ENCODE measurements at places on chromosomes 13 and 19. TPM values are rescaled to one million over a fixed set of nuclear protein-coding genes. Genes with fewer than 3 reads are reported as not detected.

GRCh38 chr19:1069009-1069779, 2.2 kb downstream of the ARHGAP45 start:
- no peak for DNase-seq

DNA sequence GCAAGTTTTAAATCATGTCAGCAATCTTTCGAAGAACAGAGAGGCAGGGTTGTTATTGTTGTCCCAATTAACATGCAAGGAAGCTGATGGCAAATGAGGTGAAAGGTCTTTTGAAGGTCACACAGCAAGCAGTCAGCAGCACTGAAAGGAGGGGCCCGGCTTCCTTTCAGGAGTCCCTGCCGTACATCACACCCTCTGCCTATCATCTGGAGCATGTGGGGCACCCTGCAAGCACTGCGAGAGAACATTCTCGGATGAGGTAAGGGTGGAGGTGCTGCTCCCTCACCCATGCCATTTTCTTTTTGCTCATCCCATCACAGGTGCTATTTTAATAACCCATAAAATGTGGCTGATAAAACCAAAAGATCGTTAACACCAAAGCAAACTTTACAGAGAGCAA, 111.2 kb downstream of the ENOX1 start:
- no peak for DNase-seq

DNA sequence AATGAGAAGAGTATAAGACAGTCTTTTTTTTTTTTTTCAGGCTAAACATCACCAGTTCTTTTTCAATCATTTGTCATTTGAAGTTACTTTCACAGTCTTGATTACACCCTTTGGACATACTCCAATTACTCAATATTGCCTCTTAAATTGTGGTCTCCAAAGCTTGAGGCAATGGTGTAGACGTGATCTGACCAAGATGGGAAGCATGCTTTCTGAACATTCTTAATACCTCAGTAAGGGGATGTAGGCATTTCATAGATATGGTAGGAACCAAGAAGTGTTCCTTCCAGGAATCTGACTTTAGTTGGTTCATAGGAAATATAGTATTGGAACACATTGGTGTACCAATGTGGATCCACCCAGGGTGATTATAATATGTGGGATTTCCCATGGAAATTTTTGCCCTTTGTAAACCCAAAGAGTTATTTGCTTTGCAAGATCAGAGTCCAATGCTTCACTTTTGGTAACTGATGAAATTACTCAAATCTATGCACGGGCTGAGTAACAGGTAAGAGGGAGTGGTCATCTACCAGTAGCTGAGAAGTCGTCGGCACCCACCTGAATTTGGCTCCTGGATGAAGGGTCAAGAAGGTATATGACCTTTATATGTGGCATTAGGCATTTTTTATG, 62.2 kb downstream of the ERCC5 start:
- no peak for DNase-seq

GRCh38 chr13:113049981-113050380, 55.6 kb upstream of the F7 start:
- DNase-seq = no peak

DNA sequence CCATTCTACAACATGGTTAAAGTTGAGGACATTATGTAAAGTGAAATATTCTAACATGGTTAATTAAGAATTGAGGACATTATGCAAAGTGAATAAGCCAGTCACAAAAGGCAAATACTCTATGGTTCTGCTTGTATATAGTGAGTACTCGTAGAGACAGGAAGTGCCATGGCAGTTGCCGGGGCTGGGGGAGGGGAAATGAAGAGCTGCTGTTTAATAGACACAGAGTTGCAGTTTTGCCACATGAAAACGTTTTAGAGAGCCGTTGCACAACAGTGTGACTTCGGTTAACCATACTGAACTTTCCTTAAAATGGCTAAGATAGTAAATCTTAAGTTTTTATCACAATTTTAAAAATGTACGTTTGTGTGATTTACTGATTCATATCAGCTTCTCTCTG, 176.9 kb downstream of the SHISA2 start:
- DNase-seq = no peak

DNA sequence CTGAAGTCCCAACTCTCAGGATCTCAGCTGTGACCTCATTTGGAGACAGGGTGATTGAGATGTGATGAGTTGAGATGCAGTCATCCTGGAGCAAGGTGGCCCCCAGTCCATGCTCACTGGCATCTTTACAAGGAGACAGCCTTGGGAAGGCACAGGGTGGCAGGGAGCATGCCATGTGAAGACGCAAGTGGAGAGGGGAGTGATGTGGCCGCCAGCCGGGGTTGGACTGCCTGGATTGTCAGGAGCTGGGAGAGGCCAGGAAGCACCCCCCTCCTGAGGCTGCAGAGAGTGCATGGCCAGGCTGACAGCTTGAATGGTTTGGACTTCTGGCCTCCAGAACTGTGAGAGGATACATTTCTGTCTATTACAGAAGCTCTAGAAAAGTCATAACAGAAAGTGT, 194.4 kb downstream of the UQCRFS1 start:
- DNase-seq = no peak

DNA sequence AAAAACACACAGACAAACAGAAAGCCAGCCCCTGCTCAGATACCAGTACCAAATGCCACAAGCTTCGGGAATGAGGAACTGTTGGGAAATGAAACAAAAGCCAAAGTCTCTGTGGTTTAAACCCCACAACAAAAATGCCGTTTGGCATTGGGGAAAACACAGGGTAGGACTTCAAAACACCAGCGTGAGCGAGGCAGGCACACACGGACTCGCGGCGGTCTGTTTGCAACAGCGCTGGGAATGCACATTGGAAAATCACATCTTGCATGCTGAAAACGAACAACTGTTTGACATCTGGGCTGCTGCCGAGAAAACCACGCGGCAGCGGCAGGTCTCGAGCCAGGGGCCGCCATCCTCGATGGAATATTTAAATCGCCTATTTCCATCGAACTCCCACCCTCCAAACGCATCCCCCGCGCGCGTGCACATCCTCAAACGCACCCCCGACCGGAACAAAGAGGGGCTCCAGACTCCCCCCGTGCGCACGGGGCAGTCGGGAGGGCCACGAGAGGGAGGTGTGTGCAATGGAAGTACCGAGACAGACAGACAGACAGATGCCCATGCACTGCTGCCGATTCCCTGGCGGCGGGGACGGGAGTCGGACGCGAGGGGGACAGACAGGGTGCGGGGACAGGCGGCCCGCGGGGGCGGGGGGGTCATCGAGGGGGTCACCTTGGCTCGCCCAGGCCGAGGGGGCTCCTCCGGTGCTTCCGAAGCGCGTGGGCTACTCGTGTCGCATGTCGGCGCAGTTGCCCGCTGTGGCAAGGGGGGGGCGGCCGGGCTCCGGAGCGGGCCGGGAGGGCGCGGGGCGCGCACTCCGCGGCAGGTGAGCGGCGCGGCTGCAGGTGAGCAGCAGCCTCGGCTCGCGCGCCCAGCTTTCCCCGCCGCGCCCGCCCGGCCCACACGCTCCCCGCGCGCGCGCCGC, at the start of gene GPR12:
Gene GPR12 (minus strand): TSS at position 880 of the 925 bp plus-strand sequence. CDS start 959 bp downstream, outside the sequence.
- no peak for DNase-seq

Gene ATP8B3
- total RNA-seq = 1.7 TPM

GRCh38 chr13:65966991-65967451, 1263.1 kb downstream of the PCDH9 start:
- peak; percentile 42 for DNase-seq

GRCh38 chr13:37927561-37927960, 58.0 kb upstream of the TRPC4 start:
- no peak for DNase-seq

GRCh38 chr13:45941261-45941660, 89.7 kb upstream of the SIAH3 start:
- no peak for DNase-seq

GRCh38 chr13:25541434-25542123, 169.8 kb downstream of the ATP8A2 start:
- no peak for DNase-seq

DNA sequence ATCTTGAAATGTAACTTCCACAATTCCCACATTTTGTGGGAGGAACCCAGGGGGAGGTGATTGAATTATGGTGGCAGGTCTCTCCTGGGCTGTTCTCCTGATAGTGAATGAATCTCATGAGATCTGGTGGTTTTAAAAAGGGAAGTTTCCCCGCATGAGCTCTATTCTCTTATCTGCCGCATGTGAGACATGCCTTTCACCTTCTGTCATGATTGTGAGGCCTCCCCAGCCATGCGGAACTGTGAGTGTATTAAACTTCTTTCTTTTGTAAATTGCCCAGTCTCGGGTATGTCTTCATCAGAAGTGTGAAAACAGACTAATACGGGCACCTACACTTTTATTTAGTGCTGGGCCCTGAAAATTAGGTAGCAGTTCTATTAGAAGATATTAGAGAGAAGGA, 45.8 kb downstream of the TNFSF13B start:
- no peak for DNase-seq

- peak; percentile 59 for DNase-seq
Measured at GRCh38 chr19:49677901-49678674, 1.0 kb downstream of the PRMT1 start.

DNA sequence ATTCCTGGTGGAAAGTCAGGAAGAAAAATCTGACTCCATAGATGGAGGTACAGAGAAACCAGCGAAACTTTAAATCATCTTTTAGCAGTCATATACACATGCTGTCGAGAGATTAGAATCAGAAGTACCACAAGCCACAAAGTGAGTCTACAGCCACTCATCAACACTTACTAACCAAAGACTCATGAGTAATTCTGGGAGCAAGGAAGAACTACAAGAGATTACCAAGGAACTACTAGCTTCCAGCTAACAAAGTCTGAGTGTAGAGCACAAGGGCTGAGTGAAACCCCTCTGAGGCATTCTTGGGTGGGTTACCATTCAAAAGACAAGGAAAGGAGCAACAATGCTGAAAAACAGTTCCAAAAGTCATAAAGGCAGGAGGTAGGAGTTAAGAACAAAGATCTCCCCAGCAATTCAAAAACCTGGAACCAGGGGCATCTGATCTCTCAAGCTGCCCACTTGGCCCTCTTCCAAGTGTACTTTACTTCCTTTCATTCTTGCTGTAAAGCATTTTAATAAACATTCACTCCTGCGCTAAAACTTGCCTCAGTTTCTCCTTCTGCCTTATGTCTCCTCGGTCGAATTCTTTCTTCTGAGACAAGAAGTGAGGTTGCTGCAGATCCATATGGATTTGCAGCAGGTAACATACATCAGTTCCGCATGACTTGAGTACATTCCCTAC, 13.0 kb downstream of the RBM26 start:
- DNase-seq = no peak

GRCh38 chr19:15702534-15702930, 25.3 kb upstream of the OR10H2 start:
- DNase-seq = no peak

DNA sequence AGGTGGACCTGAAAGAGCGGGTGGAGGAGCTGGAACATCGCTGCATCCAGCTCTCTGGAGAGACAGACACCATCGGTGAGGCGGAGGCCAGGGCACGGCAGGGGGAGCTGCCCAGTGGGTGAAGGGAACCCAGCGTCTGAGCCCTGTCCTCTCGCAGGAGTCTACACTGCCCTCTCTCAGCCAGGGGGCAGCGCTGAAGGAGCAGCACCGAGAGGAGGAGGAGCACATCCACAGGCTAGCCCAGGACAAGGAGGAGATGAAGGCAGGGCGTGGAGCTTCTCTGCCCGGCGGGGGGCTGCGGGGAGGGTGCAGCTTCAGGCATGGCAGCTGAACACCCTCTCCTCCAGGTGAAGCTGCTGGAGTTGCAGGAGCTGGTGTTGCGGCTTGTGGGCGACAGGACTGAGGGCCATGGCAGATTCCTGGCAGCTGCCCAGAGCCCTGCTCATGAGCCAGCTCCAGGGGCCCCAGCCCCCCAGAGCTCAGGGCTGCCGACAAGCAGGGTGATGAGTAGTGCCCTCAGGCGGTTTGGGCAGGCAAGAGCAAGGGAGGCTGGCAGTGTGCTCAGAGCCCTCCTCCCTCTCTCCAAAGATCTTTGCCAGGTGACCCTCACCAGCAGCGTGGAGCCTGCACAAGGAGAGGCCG, 31.4 kb upstream of the ZNF492 start:
- no peak for DNase-seq

- no peak for DNase-seq
Measured at GRCh38 chr19:42455621-42456081, 12.9 kb upstream of the CXCL17 start.

DNA sequence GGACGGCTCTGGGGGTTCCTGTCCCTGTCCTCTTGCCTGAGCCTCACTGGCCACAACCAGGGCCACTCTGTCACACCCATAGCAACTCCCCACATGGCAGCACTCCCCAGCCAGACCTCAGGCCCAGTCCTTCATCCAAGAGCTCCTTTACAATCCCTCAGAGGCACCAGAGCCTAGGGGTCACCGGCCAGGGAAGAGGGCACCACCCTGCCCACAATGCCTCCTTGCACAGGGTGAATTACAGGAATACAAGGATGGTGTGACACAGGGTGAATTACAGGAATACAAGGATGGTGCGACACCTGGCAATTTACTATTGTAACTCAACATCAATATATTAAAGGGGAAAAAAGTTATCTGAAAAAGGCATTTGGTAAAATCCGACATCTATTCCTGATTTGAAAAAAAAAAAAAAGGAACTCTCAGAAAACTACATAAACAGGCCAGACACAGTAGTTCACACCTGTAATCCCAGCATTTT, 16.5 kb downstream of the MIER2 start:
- no peak for DNase-seq

Gene NLRP9
- not detected for total RNA-seq

DNA sequence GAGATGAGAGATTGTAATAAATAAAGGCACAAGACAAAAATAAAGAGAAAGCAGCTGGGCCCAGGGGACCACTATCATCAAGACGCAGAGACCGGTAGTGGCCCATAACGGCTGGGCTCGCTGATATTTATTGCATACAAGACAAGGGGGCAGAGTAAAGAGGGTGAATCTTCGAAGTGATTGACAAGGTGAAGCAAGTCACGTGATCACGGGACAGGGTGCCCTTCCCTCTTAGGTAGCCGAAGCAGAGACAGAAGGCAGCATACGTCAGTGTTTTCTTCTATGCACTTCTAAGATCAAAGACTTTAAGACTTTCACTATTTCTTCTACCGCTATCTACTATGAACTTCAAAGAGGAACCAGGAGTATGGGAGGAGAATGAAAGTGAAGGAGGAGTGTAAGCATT, 4.6 kb upstream of the PRKCG start:
- DNase-seq = no peak

Gene SIGLEC8
- total RNA-seq = not detected

GRCh38 chr13:110236831-110237261, 70.1 kb downstream of the COL4A1 start:
- DNase-seq = no peak

DNA sequence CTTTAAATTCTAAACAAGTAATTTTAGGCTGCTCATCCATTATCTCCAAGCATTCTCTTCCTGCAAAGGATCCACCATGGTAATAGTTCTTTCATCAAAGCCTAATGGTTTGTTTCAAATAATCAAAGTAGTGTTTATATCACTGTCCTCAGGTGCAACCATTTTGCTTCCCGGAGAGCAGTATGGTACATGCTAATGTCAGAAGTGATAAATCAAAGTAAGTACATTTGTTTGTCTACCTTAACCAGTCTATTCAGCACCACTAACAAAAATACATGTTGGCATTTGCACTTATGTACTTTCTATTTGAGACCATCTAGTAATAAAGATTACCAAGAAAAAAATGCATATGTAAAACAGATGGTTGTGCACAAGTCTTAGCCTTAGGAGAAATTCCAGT, 37.5 kb downstream of the DACH1 start:
- no peak for DNase-seq

All from NCI-H460 (cell line).